Activated CD4-positive, alpha-beta memory T cell treated with anti-CD3 and anti-CD28 coated beads for 36 hours (primary cell): ENCODE measurements at places on chromosomes 3 and 15. TPM values are rescaled to one million over a fixed set of nuclear protein-coding genes. Genes with fewer than 3 reads are reported as not detected.

Gene CLK3
- 118 TPM for total RNA-seq

Gene MAGEL2
- total RNA-seq, result not detected

Gene SENP5
- total RNA-seq, result 32.0 TPM

Gene A4GNT
- not detected for total RNA-seq

Gene IMPG2
- 0.12 TPM for total RNA-seq

- no peak overlapping the region for H3K4me3 ChIP-seq
- H3K4me1 ChIP-seq, result no peaks in the 10 kb centered on the region
- H3K27ac ChIP-seq, result no peak overlapping the region
- no peaks in the 10 kb centered on the region for H3K27me3 ChIP-seq
- H3K36me3 ChIP-seq, result no peaks in the 10 kb centered on the region
- DNase-seq, result no peak
Measured at GRCh38 chr3:131819381-131820055, 215.3 kb downstream of the CPNE4 start.

DNA sequence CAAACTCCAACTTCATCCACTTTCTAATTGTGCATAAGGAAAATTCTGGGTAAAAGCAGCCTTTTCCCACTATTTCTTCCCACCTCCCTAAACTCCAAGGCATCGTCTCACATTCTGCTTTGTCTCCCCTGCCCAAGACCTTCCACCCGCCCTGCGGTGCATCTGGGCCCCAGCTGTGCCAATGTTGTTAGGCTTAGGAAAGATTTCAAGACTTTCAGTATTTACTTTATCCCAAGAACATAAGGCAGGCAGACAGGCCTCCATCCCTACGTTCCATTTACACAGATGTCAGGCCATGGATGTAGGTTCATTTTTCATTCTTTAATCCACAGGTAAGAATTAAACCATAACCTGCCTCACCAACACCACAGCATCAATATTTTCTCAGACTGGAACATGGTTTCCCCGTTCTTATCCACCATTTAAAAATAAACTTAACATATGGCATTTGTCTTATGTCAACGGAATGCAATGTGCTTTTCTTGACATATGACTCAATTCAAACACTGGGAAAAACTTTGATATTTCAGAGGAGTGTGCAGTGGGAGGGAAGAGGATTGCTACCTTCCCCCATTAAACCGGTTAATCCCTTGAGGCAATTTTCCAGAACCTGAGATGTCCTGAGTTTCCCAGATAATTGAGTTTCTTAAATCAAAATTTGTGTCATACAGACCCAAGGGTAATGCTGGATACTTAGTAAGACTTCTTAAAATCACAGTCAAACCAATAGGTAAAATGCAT lies 238.0 kb upstream of the LRIG1 start:
- H3K36me3 ChIP-seq, result no peaks in the 10 kb centered on the region
- H3K27me3 ChIP-seq, result no peaks in the 10 kb centered on the region
- DNase-seq, result no peak
- no peak overlapping the region for H3K4me3 ChIP-seq
- H3K27ac ChIP-seq, result no peak overlapping the region

DNA sequence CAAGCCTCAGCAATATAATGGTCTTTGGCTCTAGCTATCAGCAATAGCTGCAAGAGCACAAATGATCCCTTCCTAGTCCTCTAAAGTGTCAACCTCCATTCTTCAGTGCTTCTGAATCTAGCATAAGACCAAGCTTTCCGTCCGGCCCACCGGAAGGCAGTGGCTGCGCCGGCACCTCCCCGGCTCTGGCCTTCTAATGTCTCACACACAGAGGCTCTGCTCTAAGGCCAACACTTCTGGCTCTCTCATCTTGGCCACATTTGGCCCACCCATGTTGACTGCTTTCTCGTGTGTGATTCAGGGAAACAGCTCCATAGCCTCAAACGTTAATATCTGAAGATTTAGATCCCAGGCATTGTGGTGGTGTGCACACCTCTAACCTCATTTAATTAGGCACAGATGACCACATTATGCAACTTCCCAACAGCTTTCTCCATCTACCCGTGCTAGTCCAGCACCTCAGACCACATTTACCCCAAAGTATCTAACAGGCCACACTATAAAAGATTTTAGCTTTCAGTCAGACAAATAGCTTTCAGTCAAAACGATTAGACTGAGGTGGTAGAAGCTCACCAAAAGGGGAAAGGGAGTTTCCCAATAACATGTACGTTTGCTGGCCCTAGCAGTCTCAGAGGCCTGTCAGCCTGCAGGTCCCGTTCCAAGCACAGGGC lies 19.3 kb downstream of the SLC51A start:
- no peak overlapping the region for H3K4me3 ChIP-seq
- H3K36me3 ChIP-seq, result peaks cover 15% of the 10 kb centered on the region
- H3K27me3 ChIP-seq, result no peaks in the 10 kb centered on the region

GRCh38 chr3:8761866-8762265 lies 7.5 kb downstream of the OXTR start:
- no peaks in the 10 kb centered on the region for H3K4me1 ChIP-seq
- no peak for DNase-seq
- H3K4me3 ChIP-seq, result no peak overlapping the region
- no peaks in the 10 kb centered on the region for H3K36me3 ChIP-seq

- no peak overlapping the region for H3K4me3 ChIP-seq
- DNase-seq, result no peak
- peaks cover 10% of the 10 kb centered on the region for H3K36me3 ChIP-seq
- H3K27ac ChIP-seq, result no peak overlapping the region
- no peaks in the 10 kb centered on the region for H3K27me3 ChIP-seq
Measured at GRCh38 chr15:64222573-64223366, 59.9 kb upstream of the PPIB start.

GRCh38 chr15:55710286-55710685 lies 32.7 kb downstream of the PRTG start:
- H3K36me3 ChIP-seq, result no peaks in the 10 kb centered on the region
- no peaks in the 10 kb centered on the region for H3K4me1 ChIP-seq
- no peak overlapping the region for H3K4me3 ChIP-seq

DNA sequence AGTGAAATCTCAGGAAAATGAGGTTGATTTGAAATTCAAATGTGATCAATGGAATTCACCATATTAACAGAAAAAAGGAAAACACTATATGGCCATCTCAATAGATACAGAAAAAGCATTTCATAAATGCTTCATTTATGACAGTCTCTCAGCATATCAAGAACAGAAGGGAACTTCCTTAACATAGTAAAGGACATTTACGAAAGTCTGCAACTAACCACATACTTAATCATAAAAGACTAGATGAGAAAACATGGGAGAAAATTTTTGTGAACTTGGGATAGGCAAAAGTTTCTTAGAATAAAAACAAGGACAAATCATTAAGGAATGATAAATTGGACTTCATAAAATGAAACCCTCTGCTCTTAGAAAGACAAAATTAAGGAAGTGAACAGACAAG lies 24.7 kb upstream of the TIPARP start:
- no peak overlapping the region for H3K4me3 ChIP-seq
- H3K4me1 ChIP-seq, result peaks cover 2% of the 10 kb centered on the region
- H3K27ac ChIP-seq, result no peak overlapping the region
- H3K27me3 ChIP-seq, result no peaks in the 10 kb centered on the region

DNA sequence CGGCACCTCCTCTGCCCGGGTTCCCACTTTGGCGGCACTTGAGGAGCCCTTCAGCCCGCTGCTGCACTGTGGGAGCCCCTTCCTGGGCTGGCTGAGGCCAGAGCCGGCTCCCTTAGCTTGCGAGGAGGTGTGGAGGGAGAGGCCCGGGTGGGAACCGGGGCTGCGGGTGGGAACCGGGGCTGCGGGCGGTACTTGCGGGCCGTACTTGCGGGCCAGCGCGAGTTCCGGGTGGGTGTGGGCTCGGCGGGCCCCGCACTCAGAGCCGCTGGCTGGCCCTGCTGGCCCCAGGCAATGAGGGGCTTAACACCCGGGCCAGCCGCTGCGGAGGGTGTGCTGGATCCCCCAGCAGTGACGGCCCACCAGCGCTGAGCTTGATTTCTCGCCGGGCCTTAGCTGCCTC lies 14.4 kb upstream of the DAPK2 start:
- H3K27me3 ChIP-seq, result no peaks in the 10 kb centered on the region
- H3K4me3 ChIP-seq, result no peak overlapping the region
- H3K27ac ChIP-seq, result no peak overlapping the region
- no peaks in the 10 kb centered on the region for H3K4me1 ChIP-seq
- H3K36me3 ChIP-seq, result no peaks in the 10 kb centered on the region
